Renal cortical epithelial cell (primary cell): ENCODE measurements at places on chromosomes 2 and 18. TPM values are rescaled to one million over a fixed set of nuclear protein-coding genes. Genes with fewer than 3 reads are reported as not detected.

C2orf66 gene
- 0.35 TPM in 1 of 2 replicates, not detected in the other for total RNA-seq

MAP3K19 gene
- not detected in 2 replicates for total RNA-seq

PECR gene
- total RNA-seq = 33.5 and 35.6 TPM in 2 replicates

ERMN gene
- total RNA-seq = not detected in 2 replicates

MRPS9 gene
- total RNA-seq = 33.1 and 34.4 TPM in 2 replicates

CDH7 gene
- total RNA-seq = not detected in 2 replicates

PMS1 gene
- total RNA-seq = 23.6 and 28.4 TPM in 2 replicates

DNA sequence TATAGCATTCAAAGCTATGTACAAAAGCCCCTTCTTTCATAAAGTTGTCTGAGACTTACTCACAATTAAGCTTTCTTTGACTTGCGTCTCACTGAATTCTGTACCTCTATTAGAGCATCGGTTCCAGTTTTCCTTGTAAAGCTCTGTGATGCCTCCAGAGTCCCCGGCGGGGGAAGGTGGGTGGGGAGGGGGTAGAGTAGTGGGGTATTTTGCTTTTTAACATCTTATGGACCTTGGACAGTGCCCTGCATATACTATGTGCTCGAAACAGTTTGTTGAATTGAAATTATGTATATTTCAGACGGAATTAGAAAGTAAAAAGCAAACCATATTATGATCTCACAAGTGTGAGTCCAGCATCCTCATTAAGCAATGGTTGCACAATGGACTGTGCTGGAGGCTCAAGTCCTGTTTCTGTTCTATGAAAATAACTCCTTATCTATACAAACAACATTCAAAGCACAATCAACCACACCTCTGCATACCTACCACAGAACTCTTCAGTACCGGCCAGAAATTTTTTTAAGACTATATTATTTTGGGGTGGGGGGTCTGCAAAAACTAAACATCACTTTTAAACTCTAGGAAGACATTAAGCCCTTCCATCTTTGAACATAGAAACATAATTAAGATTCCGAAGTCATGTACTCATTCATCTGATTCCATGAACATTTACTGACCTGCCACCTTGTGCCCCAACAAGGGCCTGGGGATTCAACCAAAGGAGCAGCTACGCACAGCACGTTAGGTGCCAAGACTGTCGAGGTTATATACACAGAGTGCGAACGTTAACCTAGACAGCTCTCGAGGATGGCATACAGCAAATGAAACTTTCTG, 908 bp downstream of the STAT1 start:
- peak; percentile 44 for DNase-seq

DNA sequence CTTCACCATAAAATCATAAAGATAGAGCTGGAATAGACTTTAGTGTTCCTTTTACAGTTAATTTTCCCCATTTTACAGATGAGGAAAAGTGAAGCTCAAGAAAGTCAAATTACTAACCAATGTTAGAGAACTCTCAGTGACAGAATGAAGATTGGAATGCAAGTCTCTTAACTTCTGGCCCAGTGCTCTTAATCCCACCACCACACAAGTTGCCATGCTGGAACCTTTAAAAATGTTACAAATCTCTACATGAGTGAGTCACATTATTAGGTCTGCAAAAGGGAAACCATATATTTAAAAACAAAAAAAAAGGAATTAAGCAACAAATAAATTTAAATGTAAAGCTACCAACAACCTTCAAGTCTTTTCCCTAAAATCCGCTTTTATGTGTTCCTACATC, 3.5 kb downstream of the NCKAP1 start:
- DNase-seq = peak; percentile 56

DNA sequence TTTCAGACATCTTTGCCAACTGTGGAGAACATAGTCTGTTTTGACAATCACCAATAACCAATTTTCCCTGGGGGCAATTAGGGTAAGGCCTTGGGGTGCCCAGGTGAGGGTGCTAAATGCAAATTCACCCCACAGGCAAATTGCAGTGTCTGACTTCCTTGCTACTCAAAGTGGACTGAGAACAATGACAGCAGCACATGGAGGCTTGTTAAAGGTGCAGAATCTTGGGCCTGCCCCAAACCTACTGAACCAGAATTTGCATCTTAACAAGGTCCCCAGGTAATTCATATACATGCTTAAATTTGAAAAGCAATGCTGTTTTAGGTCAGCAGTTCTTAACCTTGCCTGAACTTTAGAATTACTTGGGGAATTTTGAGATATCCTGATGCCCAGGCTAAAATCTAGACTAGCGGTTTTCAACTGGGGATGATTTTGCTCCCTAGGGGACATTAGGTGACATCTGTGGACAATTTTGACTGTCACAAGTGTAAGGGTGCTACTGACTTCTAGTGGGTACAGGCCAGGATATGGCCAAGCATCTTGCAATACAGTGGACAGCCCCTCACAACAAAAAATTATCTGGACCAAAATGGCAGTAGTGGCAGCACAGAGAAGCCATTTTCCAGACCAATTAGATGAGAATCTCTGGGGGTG, 80.2 kb upstream of the GCFC2 start:
- DNase-seq = no peak

DNA sequence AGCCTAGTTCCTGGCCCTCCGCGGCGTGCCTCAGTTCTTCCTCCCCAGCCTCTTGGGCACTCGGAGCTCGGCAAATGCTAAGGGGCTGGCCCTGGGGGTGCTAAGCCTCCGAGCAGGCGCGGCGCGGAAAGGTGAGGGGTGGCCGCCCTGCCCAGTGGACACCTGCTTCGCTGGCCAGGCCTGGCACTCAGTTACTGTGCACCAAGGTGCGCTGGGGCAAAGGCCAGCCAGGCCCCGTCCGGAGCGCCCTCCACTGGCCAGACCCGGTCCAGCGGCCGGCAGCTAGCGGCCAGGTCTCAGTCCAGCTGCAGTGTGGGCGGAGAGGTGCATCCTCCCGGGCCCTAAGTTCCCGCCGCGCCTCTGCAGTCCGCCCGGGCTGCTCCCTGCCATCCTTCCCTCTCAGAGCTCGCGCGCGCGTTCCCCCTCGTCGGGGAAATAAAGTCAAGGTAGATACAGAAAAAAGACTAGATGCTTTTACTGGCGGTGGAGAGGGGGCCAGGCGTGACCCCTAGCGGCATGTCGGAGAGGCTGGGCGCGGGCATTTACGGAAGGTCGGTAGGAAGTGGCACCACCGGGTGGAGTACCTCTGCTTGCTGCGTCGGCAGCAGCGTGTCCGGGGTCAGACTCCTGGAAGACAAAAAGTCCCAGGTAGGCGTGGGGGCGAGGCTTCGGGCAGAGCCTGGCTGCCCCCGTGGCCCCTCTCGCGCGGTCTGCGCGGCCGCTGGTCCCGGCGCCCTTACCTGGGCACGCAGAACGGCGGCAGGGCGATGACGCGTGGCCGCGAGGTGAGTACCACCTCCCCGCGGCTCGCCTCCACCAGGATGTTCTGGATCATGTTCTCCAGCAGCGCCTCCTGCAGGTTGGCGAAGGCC, 9.4 kb upstream of the CRYBA2 start:
- DNase-seq = no peak

GRCh38 chr18:25074925-25075324, 277.0 kb downstream of the ZNF521 start:
- no peak for DNase-seq

- DNase-seq = no peak
Observed at GRCh38 chr2:159855143-159855542, 57.1 kb upstream of the CD302 start.

DNA sequence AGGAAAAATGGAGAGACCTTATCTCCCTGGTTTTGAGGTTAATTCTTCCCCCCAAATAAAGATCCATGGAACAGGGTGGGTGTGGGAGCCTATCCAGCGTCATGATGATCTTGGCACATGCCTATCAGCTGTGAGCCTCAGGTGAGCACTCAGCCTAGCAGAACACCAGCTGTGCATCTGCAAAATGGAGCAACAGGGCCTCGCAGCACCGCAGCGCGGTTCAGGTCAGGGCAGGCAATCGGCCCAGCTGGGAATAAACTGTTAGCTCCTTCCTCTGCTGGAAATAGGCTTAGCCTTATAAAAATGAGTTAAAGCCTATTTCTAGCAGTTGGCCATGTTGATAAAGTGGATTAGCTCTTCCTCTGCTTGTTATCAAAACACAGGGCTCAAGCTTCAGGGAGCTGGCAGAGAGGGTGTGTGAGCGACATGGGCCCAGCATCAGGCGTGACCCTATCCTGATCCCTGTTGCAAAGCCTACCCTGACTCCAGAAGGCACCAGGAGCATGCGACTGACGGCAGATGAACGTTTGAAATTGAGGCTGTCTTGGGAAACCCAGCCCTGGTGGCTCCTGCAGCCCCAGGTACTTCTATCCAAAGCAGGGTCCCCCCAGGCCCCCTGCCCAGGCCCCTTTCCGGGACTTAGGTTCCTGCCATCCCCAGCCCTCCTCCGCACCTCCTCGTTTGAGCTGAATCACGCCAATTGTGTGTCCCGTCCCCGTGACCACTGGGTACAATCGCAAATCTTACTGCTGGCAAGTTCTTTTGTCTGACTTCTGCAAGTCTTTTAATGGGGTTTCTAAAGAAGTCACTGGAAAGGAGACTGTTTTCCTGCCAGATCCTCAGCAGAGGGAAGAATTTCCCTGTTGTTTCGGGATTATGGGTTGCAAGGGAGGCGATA, 35.4 kb downstream of the ARHGEF4 start:
- DNase-seq = no peak

DNA sequence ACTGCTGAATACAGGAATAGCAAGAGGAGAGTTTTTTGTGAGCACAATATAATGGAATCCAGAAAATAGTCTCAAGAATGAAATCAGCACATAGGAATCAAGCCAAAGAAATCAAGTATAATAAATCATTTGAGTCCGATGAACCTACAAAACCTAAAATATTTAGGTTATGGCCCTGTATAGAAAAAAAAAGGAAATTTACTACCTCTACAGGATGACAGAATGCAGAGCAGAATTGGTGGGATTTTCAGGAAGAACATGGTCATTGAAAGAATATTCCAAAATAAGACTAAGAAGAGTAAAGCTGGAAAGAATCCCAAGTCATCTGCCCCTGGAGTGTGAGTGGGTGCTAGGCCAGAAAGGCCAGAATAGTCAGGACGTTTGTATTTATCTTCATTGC, 1041.2 kb upstream of the CDH2 start:
- DNase-seq = no peak

DNA sequence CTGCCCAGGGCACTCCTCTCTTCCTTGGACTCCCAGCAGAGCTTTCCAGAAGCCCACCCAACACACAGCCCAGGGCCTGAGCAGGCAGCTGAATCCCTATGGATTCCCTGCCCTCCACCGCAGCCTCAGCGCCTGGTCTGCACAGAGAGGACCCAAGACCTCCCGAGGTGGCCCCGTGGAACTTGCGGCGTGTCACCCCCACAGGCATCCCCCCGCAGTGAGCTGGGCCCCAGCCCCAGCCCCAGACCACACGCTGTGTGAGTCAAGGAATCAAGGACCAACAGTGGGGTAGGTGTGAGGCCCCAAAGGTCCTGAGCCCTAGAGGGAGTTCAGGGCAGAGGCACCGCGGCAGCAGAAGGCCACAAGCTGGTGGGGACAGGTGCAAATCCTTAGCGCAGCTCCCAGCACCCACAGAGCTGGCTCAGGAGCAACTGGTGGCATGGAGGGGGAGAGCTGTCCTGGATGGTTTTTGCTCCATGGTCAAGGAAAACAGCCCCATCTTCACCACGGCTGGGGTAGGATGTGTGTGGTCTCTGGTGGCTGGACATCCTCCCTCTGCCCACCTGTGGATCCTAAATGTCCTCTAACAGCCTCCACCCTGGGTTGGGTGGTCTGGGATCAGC, 8.5 kb downstream of the HS6ST1 start:
- DNase-seq = no peak

DNA sequence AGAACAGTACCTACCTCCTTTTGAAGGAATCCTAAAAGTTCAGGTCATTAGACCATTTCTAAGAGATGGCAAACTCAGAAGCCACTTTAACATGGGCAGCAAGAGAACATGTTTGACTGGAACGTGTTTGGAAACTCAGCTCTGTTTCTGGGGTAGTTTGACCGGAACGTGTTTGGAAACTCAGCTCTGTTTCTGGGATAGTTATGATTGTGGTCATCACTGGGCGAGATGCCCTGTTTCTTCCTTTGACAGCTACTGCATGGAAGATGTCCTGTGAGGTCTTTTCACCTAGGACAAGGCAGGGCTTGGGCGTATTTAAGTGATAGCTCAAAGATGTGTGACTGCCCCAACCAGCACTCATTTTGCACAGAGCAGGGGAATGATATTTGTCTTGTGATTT, 19.9 kb upstream of the SERPINB13 start:
- DNase-seq = no peak

- no peak for DNase-seq
Observed at GRCh38 chr2:20532634-20533437, 86.0 kb downstream of the RHOB start.
